Tongue (tissue), 3 donors: ENCODE measurements at places on chromosomes 4 and X.
A peak's percentile ranks its signal among the peaks of the same experiment; 100 is the strongest.

DNA sequence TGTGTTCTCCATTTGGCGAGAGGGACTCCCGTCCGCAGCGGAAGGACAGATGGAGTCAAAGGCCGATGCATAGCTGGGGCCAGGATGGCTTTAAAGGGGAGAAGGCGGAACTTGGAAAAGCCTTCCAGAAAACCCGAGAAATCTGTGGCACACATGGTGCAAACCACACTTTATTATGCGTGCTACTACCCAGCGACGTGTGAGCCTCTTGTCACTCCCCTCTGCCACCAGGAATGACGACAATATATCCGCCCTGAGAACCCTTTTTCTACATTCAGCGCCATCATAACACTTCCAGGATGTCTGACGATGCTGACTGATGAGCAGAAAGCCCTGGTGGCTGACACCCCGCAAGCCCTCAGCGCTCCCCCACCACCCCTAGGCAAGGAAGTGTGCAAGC is 689 bp upstream of the DCHS2 start:
- DNase-seq = no peak

- DNase-seq = no peak
Observed at GRCh38 chr4:11495291-11495690, 66.6 kb upstream of the HS3ST1 start.

DNA sequence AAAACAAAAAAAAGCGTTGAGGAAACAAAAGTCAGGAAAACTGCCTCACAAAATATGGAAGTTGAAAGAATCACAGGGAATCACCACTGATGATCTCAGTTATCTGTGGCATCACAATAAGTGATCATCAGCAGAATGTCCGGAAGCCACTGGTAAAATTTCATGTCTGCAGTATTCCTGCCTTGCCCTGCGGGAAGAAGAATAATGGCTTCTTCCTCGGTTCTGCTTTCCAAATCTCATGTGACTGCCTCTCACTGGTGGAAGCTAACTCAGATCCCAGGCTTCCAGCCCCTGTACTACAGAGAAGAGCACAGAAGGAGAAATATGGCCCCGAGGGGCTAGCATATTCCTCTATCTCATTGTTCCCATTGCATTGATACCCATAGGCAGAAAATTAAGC is 12.7 kb upstream of the ZNF330 start:
- DNase-seq = no peak

DNA sequence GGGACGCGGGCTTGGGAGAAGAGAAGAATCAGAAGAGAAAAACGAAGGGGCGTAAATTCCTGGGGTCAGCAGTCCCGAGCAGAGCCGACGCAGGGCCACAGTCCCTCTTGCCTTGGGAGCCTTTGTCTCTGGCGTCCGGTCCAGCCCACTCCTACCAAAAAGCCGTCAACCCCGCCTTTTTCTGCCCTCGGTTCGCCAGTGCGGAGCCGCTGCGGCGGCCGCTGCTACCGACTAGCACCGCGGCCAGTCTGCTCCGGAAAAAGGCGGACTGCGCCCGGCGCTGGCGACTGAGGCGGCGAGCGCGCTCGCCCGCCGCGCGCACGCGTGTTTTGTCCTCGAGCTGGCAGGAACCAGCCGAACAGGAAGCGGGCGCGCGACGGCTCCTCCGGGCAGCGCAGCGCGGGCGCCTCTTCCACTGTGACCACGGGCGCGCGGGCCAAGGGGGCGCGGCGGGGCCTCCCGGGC is 502 bp downstream of the HNRNPDL start:
- no peak for DNase-seq

GRCh38 chr4:124018383-124019317 is 622.1 kb downstream of the SPRY1 start:
- peak; percentile 35 for DNase-seq

- peak; percentile 40 for DNase-seq
Observed at GRCh38 chr4:99755223-99755944, 61.2 kb upstream of the DAPP1 start.

DNA sequence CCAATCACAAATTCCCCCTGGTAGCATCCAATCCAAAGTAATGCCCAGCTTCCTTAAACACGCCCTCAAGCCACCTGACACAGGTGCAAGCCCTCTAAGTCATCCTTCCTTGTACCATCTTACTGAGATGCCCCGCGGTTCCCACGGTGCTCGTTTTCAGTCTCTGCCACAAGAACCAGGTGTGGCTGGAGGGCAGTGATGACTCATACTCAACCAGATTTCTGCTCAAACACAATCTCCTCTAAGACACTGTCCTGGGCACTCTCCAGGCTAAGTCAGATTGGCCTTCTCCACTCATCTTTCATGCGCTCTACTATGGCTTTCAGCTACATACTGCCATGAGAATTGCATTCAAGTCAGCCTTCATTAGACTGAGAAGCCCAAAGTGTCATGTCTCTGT is 3.5 kb downstream of the SH3KBP1 start:
- DNase-seq = no peak

- DNase-seq = no peak
Observed at GRCh38 chrX:40018041-40018440, 79.7 kb downstream of the BCOR start.

GRCh38 chr4:78565971-78566372 is 14.4 kb downstream of the ANXA3 start:
- peak; percentile 15 for DNase-seq

GRCh38 chrX:24343719-24344118 is 16.7 kb upstream of the SUPT20HL1 start:
- DNase-seq = no peak

DNA sequence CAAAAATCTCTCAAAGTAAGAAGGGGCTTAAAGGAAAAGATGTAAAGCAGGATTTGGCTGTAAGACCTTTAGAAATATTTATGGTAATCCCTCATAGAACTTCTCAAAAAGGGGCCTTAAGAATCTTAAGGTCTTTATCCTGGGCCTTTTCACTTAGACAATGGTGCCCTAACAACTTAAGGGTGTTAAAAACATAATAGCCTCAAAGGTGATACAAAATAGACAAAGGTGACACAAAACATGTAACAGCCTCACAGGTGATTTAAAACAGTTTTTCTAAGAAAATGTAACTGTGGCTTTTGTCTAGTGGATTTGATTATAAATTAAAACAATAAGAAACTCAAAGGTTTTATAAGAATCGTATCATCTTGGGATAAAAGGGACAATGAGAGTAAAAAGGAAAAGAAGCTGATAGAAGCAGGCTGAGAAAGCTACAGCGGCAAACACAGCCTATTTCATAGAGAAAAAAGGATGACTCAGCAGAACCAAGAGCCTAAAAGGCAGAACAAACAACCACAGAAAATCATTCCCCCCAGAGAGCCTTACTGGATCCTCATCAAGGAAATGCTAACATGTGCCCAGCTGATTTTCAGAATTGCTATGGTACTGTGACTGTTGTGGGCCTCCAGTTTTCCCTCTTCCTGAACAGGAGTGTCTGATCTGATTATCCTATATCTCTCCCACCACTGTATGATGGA is 164.3 kb downstream of the STPG2 start:
- DNase-seq = peak; percentile 27

- DNase-seq = peak; percentile 72
Observed at GRCh38 chr4:5709207-5709575, 832 bp upstream of the EVC2 start.

DNA sequence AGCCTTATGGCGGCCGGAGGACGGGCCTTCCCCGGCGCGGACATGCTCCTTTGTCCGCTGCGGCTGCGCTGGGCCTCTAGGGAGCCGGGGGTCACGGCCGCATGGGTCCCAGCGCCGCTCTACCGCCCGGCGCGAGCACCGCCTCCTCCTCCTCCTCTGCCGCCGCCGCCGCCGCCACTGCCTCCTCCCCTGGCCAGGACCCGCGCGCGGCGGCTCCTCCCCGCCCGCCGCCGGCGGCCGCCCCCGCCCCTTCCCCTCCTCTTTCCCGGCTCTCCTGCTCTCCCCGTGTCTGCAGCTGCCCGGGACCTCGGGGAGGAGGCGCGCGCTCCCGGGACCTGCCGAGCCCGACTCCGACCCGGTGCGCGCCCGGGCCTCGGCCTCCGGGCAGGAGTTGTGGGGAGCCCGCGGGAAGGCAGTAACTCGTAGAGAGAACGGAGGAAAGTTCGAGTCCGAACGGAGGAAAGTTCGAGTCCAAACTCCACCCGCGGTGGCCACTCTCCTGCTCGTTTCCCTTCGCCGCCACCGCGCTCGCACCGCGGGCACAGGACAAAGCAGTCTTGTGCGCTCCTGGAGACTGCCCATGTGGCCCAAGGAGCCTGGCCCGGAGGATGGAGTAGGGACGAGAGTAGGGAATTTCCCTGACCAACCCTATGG is at the start of gene ADGRA3:
Gene ADGRA3, minus strand, starts transcription at position 179 of the 654 bp plus-strand sequence. CDS start 282 bp downstream, outside the sequence.
- peak; percentile 91 for DNase-seq

- DNase-seq = peak; percentile 65
Observed at GRCh38 chr4:173486714-173487392, 43.2 kb downstream of the HAND2 start.

DNA sequence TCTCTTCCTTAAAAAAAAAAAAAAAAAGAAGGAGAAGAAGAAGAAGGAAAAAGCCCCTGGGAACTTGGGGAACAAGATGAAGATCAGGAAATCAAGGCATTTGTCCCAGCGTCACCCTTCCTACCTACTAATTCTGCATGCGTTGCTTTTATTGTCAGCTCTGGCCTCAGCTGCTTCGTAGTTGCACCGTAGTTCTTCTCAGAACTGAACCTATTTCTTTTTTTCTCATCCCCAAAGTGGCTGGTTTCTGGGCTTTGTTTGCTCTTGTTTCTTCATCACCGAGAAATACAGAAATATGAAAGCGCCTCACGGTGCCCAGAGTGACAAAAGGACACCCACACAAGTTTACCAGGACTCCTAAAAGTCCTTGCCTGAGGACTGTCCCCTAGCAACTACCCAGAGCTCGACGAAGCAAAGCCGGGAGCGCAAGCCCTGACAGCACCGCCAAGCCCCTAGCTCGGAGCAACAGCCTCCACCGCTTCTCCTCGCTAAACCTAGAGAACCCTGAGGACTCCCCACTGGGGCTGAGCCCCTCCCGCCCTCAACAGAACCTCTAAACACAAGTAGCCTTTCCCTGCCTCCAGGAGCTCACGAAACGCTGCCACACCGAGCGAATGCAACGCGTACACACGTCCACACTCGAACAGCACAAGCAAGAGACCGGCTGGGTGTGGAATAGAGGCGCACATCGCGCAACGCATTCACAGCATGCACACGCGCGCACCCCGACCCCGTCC is 710 bp downstream of the PRKG2 start:
- peak; percentile 42 for DNase-seq

DNA sequence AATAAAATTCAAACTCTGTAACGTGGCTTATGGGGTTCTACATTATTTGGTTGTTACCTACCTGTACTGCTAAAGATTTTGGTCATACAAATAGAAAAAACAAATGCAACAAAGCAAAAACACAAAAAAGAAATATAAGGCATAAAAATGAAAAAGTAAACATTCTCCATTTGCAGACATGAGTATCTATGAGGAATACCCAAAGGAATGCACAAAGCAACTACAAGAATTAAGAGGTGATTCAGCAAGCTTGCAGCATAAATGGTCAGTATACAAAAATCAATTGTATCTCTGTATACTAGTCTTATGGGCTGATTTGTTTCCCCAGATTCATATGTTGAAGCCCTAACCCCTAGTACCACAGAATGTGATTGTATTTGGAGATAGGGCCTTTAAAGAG is 3.6 kb upstream of the PDE5A start:
- DNase-seq = no peak

DNA sequence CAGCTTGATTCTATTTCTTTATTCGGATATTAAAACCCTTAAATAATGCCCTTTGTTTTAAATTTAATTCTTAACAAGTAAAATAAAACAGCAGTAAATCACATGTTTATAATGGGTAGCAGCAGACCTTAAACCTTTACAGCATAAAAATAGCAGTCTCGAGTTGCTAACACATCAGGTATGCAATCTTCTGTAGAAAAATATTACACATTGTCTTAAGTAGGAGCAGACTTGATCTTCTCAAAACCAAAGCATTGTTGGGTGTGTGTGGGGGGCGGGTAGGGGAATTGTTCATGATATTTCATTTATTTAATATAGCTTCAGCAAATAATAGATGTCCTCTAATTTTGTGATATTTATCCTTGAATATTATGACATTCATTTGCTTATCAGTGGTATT is 331.4 kb downstream of the PCDH7 start:
- DNase-seq = no peak

DNA sequence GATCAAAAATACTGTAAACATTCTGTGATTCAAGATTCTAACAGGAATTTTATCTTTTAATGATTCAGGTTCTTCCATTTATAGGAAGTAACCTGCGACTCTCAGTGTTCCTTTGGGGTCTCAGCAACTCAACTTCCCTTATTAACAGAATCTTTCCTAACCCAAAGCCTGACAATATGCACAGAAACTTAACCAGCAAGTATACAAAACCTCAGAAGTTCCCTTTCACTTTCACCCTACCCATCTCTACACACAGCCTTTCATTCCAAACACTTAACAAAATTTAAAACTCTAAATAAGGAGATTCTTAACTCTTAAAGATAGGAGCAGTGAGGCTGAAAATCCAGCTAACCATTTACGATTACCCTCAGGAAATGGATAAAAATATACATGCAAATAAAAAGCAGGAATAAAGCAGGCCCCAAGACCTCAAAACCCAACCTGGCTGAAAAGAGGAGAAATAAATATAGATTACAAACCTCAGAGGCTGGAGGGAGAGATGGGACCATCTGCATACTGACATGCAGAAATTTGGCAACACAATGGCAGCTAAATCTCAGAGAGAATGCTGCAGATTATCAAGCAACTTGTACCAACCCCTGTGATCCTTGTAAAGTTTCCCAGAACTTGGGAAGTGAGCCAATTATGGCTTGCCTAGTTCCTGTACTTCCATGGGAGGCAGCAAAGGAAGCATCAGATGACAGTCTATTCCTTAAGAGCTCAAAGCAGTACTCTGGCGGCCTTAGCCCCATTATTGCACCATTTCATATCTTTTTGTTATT is 101.0 kb downstream of the ATP11C start:
- peak; percentile 41 for DNase-seq

GRCh38 chrX:50448565-50448964 is 22.1 kb downstream of the DGKK start:
- DNase-seq = no peak

DNA sequence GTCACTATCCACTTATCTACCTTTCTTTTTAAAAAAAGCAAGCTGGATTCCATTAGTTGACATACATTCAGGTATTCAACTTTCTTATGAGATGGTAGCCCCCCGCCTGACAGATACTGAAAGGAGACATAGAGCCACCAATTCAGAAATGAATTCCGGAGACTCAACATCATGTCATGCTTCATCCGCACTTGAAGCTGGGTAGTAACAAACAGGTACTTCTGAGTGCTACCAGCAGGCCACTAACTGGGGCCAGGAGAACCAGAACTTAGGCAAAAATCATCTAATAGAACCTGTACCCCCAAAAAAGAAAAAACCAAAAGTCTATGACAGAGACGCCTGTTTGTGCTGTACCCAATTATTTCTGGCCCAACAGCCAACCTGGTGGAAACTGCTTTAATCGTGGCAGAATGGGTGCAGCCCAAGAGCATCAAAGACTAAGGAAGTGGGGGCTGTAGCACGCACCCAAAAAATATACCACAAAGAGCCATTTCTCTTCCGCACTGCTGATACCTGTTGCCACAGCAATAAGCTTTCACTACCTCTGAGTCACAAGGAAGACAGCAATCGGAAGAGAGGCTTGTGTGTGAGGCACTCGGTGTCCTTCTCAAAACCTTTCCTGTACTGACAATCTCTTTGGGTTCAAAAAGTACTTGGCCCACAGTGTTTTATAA is 84.8 kb downstream of the AFAP1 start:
- DNase-seq = no peak

- DNase-seq = no peak
Observed at GRCh38 chr4:15670576-15670975, 11.1 kb upstream of the FAM200B start.

- no peak for DNase-seq
Observed at GRCh38 chrX:38124000-38124399, 96.7 kb downstream of the SRPX start.
